ENCODE measurements at places on chromosomes 12 and 14.
A peak's percentile ranks its signal among the peaks of the same experiment; 100 is the strongest.

- no peak for DNase-seq
Measured at GRCh38 chr14:61406198-61406597, 84.8 kb downstream of the PRKCH start.

DNA sequence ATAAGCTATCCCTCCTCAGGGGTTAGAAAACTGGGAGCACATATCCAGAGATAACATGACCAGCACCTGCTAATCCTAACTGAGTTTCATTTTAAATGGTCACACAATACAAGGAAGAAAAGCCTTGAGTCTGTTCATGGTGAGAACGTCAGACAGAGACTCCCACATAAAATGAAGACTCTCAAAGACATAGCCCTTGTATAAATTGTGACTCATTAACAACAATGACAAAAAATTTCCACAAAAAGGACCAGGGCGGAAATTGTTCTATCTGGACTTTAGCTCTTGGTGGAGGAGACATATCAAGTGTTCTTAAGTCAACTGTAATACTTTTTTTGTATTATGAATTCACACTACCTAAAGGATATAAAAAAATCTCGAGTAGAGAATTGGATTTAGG lies 313.7 kb upstream of the DCN start:
- no peak for DNase-seq

DNA sequence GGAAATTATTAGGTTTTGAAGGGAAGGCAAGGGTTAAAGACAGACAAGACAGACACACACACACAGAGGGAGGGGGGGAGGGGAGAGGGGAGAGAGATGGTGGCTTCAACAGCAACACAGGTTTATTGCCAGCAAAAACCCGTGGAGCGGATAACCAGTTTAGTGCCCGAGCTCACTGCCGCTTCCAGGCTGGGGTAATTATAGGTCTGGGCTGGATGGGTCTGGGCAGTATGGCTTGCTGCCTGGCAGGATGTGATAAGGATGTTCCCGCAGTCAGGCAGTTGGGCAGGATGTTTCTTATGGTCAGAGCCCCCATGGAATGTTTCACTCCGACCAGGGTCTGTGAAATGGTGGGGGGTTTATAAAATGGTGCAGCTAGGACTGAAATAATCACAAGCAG lies 4.4 kb upstream of the TDRD9 start:
- DNase-seq = no peak

- DNase-seq = no peak
Measured at GRCh38 chr14:81234278-81234677, 13.5 kb upstream of the GTF2A1 start.

GRCh38 chr12:124364543-124364942 lies 69.7 kb downstream of the RFLNA start:
- DNase-seq = no peak

GRCh38 chr12:21607701-21608100 lies 3.1 kb upstream of the GYS2 start:
- DNase-seq = no peak

DNA sequence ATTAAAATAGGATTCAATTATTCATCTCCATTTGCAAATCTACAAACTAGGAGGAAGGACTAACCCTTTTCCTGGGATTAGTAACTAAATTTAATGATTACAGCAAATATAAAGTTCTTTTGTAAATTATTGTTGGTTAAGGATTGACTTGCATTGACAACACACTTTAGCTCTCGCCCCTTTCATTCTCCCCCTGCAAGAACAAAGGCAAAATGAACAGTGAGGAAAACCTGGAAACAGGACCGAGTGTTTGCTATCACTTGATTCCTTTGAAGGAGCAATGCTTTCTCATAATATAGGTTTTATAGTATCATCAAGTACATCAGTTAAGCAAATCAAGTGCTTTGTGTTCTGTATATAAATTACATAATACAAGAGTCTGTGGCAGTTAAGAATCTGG lies 7.4 kb upstream of the COX16 start:
- DNase-seq = no peak

DNA sequence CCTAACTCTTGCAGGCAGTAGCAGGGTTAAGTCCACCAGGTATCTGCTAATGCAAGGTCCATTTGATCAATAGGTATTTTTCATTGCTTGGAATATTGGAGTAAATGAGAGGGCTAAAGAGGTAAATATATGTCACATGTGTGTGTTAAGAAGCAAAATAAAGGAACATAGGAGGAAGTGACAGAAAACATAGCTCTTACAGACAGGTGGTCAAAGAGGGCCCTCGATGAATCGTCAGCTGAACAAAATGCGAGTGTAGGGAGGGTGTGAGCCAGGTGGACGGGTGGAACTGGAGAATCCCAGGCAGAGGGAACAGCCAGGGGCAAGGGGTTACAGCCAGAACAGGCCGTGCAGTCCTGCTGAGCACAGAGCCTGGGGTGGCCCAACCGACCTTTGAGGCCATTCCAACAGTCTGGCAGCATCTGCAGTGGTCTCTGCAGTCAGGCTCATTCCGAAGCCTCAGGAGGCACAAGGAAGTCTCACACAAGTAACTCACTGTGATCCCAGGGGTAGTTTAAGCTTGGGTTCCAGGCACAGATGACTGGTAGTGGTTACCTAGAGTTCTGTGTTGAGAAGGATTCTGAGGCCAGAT lies 43.2 kb downstream of the CCDC88C start:
- DNase-seq = no peak

GRCh38 chr12:110005319-110005973 lies 6.2 kb downstream of the ANKRD13A start:
- no peak for DNase-seq

GRCh38 chr14:66603945-66604344 lies 96.0 kb downstream of the GPHN start:
- no peak for DNase-seq

DNA sequence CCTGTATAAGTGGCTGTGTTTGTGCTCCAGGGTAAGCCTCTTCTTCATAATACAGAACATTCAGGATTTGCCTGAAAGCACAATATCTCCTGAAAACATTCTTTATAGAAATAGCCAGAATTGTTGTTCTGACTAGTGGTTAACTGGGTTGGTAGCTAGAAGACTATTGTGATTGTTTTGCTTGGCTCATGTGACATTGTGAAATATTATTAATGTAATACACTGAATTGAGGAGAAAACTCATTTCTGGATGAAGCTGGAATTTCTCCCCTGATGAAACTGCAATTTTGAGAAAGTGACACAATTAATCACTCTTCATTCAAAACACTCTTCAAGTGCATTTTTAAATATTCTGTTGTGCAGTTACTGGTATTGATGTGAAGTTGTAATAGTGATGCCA lies 172.3 kb upstream of the PTPRQ start:
- no peak for DNase-seq

GRCh38 chr12:42484996-42485395 lies 104.5 kb downstream of the PRICKLE1 start:
- no peak for DNase-seq

DNA sequence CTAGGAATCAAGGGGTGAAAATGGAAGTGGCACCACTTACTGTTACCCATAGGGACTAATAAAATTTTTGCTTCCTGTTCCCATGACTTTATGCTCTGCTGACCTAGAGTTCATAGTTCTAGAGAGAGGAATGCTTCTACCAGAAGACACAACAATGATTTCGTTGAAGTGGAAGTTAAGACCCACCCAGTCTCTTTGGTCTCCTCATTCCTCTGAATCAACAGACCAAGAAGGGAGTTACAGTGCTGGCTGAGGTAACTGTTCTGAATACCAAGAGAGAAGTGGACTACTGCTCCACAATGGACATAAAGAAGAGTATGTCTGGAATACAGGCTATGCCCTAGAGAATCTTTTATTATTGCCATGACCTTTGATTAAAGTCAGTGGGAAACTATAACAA lies 23.5 kb upstream of the DYRK2 start:
- DNase-seq = no peak

DNA sequence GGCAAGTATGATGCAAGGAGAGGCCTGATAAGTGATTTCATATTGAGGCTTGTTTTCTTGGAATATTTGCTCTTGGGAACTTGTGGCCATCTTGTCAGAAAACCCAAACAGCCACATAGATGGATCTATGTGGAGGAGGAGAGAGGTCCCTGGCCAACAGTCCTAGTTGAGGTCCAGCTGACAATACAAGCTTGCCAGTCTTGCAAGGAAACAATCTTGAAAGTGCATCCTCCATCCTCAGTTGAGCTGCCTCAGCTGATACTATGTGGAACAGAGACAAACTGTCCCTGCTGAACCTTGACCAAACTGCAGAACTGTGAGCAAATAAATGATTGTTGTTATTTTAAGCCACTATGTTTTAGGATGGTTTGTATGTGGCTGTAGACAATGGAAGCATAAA lies 146.4 kb downstream of the TMX1 start:
- no peak for DNase-seq

DNA sequence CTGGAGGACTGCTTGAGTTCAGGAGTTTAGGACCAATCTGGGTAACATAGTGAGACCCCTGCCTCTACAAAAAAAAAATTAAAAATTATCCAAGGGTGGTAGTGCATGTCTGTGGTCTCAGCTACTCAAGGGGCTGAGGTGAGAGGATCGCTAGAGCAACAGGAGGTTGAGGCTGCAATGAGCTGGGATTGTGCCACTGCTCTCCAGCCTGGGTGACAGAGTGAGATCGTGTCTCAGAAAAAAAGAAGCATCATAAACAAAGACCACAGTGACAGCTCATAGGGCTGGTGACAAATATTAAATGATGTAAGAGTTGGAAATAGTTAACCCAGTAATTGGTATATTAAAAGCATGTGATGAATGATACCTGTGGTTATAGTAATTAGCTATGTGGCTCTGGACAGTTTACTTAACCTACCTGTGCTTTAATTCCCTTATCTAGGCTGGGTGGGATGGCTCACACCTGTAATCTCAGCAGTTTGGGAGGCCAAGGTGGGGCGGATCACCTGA lies 68.0 kb downstream of the GSC start:
- no peak for DNase-seq

GRCh38 chr12:104938371-104938770 lies 19.7 kb downstream of the SLC41A2 start:
- DNase-seq = no peak

- no peak for DNase-seq
Measured at GRCh38 chr14:90509403-90509802, 112.6 kb downstream of the CALM1 start.

GRCh38 chr12:120194534-120195395 lies at the start of gene GCN1:
Gene GCN1, minus strand, starts transcription at chr12:120194715. Its CDS starts 18 bp downstream, at chr12:120194697.
- peak; percentile 11 for DNase-seq

GRCh38 chr14:61494018-61494417 lies 172.6 kb downstream of the PRKCH start:
- DNase-seq = no peak

DNA sequence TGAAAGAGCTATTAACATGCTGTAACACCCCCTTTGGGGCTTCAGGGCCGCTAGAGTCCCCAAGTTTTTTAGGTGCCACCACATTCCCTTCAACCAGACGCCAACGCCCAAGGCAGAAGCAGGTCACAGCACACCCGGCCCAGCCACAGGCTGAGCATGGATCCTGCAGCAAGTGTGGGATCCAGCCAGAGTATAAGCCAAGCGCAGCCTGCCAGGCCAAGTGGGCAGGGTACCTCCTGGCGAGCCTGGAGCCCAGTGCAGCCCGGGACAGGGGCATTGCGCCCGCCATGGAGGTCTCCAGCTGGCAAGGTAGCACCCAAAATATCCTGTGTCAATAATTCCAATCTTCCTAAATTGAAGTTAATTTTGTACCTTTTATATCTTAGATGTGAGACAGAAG lies 55.5 kb downstream of the EML5 start:
- no peak for DNase-seq

GRCh38 chr12:90999966-91000365 lies 4.8 kb downstream of the EPYC start:
- no peak for DNase-seq

- DNase-seq = no peak
Measured at GRCh38 chr14:51654533-51654845, 2.8 kb downstream of the FRMD6 start.

- no peak for DNase-seq
Measured at GRCh38 chr12:103801709-103802585, 39.1 kb downstream of the NT5DC3 start.

DNA sequence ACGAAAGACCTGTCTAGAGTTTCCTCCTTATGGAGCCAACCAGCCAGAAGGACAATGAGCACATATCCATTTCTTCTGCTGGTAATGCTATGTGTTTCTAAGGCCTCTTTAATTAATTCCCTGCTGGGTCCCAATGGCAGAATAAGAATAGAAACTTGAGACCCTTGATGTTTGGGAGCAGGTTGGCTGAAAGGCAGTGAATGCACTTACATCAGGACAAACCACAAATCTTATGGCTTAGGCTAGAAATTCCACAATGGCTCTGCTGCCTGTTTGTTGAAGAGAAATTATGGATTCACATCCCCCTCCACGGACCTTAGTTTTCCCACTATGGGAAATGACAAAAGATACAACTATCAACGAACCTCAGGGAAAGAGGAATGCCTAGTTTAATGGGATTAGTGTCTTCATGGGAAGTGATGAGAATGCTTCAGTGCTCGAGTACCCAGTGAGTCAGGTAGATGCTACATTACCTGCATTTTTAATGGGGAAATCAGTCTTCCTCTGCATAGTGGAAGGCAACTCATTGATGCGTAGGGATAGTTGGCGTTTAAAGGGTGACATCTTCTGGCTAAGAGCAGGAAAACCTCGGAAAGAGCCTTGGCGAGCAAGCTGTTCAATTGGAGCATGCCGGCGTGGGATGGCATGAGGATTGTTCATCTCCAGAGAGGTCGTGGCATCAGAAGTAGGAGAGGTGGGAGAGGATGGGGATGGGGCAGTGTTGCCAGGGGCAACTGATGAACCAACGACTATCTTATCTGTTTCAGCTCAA lies 46.5 kb downstream of the PAPLN start:
- no peak for DNase-seq

DNA sequence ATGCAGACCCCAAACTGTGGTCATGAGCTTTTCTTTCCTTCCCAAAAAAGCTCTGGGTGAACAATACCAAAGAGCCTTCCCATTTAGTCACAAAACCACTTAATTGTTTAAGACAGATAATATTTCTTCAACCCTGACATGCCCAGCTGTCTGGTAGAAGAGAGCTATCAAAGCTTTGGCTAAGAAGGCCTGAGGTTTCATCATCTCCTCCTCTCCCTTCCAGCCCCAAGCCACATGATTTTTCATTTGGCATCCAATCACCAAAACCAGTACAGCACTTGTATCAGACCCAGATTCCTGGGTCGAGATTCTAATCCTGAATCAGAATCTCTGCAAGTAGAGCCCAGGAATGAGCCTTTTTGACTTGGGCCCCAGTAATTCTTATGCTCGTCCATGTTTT lies 199.6 kb upstream of the TMEM260 start:
- DNase-seq = no peak

DNA sequence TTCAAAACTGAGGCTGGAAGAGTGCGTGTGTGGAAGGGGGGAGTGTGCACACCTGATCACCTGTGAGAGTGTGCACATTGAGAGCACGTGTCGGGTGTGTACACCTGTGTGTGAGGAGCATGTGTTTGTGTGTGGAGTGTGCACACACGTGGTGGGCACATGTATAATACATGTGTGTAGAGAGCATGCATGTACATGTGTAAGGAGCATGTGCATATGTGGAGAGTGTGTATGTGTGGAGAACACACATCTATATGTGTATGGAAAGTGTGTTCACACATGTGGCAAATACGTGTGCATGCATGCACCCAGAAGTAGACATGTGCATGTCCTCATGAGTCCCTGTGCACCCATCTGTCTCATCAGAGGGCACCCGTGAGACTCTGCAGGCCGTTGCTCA lies 63.1 kb upstream of the GPR68 start:
- no peak for DNase-seq

Measured in thoracic aorta (tissue), 2 donors.